ENCODE measurements at places on chromosomes 1 and 21. TPM values are rescaled to one million over a fixed set of nuclear protein-coding genes. Genes with fewer than 3 reads are reported as not detected.

The NID1 gene
- 67.7 TPM for total RNA-seq

The TRIM67 gene
- not detected for total RNA-seq

DNA sequence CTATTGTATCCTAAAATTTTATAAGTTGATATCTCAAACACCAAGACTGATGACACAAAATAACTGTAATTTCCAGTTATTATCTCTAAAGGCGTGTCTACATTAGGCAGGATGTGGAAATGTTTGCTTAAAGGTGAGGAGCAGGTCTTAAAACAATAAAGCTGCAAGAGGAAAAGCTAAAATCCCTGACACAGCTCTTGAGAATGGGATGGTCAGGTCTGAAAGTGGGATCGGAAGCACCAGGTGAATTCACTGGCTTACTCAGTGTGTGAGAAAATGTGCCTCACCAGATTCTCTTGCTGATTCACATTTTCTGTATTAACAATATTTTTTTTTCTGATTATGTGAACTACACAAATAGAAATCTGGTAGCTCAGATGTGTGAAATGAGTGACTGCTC lies 421.9 kb upstream of the ADAMTS5 start:
- no peak for DNase-seq

DNA sequence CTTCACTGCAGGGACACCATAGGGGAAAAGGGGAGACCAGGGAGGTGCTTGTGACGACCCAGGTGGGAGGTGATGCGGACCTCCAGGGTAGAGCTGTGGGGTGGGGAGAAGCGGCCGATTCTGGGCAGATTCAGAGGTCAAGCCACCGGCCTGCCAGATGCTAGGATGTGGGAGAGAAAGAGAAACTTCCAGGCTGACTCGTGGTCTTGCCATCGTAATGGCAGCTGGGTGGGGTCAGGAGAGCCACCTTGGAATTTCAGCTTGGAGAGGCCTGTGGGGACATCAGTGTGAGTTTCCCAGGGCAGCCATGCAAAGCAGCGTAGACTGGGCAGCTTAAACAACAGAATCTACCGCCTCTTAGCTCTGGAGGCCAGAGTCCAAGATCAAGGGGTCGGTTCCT lies 258.0 kb upstream of the VAMP3 start:
- no peak for DNase-seq

- DNase-seq: no peak
These were observed 41.9 kb upstream of the CNTN2 start for GRCh38 chr1:205001162-205001561.
